ENCODE measurements at places on chromosomes 1 and 21.
A peak's percentile ranks its signal among the peaks of the same experiment; 100 is the strongest.

- DNase-seq = no peak
Measured at GRCh38 chr1:55812281-55812680, 597.1 kb upstream of the USP24 start.

DNA sequence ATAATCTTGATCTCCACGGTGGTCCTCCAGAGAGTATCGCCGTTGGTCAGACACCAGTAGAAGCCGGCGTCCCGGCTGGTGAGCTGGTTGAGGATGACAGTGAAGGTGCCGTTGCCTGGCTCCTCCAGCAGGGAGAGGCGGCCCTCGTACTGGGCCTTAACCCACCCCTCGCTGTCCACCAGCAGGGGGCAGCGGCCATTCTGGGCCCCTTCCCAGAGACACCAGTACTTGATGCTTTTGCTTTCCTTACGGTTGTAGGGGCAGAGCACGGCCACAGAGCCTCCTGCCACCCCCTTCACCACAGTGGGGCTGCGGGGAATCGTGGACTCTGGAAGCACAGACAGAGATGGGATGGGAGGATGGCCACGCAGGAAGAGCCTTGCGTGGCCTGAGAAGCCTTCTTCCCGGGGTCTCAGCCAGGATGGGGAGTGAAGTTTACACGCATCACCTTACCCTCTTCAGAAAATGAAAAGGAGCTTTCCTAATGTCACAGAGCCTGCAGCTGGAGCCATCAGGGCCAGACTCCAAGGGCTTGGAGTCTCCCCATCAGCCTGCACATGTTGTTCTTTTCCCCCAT, 10.7 kb downstream of the PIGR start:
- no peak for DNase-seq

- no peak for DNase-seq
Measured at GRCh38 chr1:14138135-14138506, 438.1 kb downstream of the PRDM2 start.

DNA sequence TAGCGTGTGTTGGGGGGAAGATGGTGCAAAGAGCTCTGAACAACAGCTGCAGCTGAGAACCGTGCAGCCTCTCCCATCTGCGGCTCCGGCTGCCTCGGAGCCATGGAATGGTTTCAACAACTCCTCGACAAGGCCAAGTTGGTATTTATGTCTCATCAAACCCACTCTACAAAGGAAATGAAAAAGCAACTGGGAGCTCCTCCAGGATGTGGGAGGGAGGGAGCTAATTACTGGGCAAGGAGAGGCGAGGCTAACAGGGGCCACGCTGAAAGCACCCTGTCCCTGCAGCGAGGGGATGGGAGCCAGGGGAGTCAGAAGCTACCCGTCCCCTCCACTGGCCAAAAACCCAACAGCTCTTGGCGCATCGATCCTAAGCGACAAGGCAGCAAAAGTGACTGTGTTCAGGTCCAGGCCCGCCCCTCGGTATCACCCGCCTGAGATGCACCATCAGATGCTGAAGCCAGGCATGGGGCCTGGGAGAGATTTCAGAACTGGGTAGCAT, 63.1 kb downstream of the ACOT7 start:
- DNase-seq = no peak

GRCh38 chr1:89527256-89527655, 2.6 kb downstream of the LRRC8B start:
- no peak for DNase-seq

- DNase-seq = peak; percentile 91
Measured at GRCh38 chr21:45874716-45875415, 106.7 kb upstream of the COL6A1 start.

DNA sequence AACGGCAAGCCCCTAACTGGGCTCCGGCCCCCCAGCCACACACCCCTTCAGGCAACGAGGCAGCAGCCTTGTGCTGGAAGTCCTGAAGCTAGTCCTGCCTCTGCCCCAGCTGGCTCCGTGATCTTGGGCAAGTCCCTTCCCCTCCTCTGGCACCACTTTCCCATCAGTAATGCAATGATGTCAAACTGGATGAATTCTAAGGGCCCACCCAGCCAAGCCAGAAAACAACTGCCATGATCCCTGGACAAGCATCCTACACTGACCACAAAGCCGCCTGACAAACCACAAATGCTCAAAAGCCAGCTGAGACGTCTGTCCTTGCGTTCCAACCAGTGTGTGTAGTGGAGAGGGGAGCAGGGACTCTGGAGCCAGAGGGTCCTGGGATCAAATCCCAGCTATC, 26.8 kb downstream of the IFFO2 start:
- DNase-seq = no peak

DNA sequence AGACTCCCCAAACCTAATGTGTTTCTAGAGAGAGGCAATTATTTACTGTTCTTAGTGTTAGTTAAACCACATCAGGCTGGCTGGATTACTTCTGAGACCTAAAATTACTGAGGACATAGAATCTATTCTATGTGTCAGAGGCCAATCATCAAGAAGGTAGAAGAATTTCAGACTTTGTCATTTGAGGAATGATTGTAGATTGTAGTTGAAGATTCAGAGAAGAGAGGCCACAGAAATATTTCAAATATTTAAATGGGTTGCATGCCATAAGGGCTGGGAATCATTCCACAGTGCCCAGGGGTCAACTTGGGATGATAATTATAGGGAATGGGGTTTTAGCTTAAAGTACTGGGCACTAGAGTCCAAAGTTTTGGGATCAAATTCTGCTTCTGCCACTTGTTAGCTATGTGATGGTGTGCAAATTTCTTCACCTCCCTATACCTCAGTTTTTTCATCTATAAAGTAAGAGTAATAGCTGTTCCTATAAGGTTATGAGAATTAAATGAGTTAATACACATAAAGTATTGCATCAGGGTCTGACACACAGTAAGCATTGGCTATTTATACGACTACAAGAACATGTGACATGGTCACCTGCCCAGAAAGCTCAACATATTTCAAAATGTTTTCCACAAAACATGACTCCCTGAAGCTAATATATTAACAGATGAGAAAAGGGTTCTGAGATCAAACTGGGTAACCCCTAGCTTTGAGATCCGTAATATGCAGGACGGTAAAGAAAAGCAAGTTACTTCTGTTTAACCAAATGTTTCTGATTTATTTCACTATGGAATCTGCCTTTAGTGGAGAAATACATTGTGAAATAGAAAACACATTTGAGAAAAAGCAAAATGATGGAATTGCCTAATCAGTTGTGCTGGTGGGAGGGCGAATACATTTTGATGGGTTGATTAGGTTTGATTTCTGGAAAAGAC, 69.7 kb upstream of the SPAG17 start:
- DNase-seq = no peak

DNA sequence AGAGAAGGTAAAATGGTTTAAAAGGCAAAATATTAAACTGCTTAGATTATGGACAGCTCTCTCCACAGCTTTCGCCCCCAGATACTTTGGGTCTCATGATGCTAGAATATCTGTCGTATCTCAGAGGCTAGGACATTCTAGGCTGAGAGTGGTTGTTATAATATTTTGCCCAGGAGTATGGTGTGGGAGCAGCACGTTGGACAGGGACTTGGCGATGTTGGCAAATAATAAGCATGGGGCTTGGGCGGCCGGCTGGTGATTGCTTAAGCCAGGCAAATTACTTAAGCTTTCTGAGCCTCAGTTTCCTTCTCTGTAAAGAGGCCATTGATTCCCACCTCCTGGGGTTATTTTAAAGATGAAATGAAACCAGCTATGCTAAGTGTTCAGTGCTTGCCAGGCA, 133.2 kb downstream of the ROR1 start:
- no peak for DNase-seq

DNA sequence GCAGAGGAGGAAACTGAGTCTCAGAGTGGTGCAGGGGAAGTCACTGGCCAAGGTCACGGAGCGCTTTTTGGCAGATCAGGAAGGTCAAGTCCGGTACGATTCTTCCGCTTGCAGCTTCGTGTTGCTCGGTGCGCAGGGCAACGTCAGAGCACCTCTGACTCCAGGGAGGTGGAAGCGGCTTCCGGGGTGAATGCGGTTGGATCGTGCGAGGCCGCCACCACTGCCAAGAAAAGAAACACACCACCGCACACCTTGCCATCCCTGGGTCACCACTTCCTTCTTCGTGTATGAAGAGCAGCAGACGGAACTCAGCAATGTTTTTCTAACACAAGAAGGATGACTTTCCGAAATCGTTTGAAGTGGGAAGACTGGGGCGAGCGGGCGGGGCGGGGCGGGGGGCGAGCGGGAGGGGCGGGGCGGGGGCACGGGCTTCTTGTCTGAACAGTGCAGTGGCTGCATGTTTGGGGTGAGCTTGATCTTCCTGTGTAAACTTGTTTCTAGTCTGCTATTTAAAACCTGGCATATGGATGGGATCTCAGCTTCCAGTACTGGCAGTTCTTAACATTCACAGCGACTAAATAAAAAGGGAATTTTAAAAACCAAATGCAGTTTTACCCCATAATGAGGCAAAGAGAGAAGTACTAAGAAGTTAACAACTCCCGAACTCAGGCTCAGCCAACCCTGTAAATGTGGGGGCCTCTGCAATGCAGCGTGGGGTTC, 300.0 kb downstream of the RRAGC start:
- DNase-seq = no peak

GRCh38 chr1:236845830-236846229, 50.7 kb downstream of the MTR start:
- no peak for DNase-seq

DNA sequence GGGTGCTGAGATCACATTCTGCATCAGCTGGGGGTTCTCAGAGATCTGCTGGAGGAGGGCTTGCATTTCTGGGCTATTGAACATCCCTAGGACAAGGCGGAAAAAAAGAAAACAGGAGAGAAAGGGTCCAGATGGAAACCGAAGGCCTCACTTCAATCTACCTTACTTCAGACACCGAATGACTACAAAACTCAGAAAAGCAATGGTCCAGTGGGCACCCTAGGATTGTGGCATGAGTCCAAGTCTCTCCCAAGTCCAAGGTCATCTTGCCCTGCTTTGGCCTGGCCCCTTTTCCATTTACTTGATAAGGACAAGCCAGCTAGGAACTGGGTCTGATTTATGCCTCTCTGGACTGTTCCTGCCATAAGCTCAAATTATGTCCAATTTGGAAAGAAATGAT, 10.8 kb downstream of the UBQLN4 start:
- DNase-seq = no peak

DNA sequence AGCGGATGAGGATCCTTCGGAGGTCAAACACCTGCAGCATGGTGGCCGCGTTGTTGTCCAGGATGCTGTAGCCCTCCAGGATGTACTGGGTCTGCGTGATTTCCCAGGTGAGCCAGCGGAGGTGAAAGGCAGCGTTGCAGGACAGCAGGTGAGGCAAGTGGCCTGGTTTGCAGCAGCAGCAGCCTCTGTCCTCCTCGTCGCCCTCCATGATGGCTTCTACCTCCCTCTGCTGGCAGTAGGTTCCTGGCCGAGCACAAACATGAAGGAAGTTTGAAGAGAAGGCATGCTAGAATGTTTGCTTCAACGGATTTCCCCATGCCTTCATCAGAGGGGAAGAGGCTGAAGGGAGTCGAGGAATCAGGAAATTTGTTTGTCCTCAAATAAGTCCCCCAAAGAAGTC, 74.7 kb downstream of the NTPCR start:
- DNase-seq = no peak

DNA sequence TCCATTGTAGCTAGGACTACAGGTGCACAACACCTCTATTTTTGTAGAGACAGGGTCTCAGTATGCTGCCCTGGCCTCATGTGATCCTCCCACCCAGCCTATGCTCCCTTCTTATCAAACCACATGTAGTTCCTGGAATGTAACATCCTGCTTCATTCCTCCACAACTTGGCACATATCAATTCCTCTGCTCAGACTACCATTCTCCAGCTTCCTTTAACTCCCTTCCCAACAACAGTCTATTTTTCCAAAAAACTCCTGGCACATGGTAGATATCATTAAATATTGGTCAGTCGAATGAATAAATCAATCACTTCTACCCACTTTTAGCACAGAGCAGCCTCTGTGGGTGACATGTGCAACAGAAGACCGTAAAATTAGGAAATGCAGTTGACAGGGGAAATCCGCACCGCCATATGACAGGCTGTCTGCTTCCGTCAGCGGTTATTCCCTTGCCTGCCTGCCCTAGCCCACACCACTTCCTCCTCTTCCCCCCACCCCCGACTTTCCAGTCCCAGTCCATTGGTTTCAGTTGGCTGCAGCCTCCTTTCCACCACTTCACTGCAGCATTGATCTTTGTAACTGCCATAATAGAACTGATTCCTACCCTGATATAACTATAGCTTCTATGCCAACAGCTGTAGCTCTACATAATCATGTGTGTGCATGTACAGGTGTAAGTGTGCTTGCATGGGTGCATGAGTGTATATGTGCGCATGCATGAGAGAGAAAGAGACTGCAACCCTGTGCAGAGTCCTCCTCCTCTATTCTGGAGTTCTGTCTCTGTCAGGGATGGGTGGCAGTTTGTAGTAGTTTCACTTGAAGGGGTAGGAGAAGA, 6.8 kb upstream of the AKR1A1 start:
- DNase-seq = no peak

DNA sequence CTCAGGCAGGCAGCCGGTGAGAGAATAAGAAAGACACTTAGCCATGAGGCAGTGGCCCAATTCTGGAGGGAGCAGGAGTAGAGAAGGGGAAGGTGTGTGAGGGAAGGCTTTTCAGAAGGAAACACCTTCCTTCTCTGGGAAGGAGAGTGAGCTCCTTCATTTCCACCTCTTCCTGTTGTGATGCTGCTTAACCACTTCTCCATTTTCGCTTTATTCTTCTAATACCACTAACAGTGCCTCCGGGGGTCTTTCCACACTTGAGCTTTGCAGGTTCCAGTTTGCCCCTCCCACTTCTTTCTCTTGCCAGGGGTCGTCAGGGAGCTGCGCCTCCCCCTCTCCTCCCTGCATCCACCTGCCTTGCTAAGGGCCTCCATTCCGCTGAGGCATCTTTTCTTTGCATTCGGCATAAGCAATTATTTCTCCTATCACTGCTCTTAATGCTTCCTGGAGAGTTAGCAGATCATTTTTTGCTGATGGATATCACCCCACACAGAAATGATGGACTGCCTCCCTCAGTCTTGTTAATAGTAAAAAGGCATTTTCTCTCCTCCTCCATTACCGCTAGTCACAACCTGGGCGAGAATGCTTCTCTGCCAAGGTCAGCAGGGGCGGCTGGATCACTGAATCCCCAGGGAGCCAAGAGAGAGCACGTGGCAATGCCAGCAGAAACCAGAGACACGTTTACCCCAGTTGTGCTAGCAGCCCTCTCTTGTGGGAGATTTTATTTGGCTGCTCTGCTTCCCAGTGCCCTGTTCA, 74.8 kb downstream of the ELAVL4 start:
- no peak for DNase-seq

GRCh38 chr1:147745271-147745670, 15.1 kb downstream of the GJA5 start:
- DNase-seq = no peak

DNA sequence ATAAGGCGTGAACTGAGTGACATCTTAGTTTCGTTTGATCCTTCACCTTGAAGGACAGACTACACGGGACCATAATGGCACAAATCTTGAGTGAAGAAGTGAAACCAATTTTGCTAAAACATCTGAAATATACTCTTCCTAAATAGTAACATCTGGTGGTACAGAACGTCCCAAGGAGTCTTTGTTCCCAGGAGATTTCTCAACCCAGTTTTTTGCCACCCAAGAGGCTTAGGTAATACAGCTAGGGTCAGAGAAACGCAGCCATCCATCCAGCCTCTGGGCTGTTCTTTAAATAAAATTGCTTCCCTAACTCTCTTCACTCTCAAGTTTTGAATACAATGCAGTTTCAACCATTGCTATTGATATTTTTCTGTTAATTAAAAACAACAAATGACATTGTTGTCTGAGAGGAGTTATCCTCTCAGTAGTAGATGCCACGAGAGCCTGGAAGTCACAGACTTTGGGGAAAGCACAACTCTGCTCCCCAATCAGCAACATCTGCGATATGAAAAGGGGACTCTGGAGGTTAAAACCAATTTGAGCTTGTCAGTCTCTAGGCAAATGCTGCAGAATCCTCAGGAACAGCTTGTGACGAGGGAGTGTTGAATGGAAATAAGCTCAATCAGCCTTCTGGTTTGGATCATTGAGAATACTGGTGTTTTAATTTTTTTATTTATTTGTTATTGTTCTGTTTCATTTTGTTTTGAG, 394.3 kb upstream of the ADGRL2 start:
- no peak for DNase-seq

All from retinal pigment epithelial cell (primary cell).